ENCODE measurements at places on chromosomes 3 and 15.

- no peak for DNase-seq
Observed at GRCh38 chr3:71300951-71301393, 282.6 kb downstream of the FOXP1 start.

GRCh38 chr3:123993818-123994217 is 1.9 kb upstream of the ROPN1 start:
- no peak for DNase-seq

DNA sequence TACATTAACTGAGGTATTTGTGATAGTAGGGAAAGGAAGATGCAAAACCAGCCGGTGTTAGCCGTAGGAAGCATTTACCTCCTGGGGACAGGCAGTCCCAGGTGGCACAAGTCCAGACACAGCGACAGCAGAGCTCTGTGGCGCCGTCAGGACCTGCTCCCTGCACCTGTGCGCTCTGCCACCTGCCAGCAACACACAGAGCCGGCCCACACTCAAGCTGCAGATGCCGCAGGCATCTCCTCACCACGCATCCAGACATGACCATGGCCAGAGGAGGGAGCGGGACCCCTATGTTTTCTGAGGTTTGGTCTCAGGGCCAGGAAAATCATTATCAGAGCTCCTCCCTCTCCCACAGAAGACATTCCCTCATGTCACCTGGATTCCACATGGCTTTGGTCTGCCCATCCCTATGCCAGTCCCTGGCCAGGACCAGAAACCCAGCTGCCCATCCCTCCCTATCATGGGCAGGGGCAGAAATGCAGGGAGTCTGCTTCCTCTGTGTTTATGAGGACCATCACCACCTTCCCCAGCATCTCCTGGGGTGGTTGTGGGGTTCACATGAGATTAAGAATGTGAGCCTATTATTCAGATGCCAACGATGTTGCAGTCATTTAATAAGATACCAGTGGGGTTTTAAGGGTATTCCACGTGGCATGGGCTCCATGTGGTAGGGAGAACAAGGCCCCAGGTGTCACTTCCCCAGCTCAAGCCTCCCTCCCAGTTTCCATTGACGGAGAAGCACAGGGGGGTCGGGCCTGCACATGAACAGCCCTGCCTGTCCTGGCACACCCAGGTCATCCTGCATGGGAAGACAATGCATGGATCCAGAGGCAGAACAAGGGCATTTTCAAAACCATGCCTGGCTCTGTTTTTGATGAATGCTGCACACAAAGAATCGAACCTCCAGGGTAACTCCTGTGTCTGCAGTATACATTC is 251.1 kb downstream of the OCA2 start:
- no peak for DNase-seq

DNA sequence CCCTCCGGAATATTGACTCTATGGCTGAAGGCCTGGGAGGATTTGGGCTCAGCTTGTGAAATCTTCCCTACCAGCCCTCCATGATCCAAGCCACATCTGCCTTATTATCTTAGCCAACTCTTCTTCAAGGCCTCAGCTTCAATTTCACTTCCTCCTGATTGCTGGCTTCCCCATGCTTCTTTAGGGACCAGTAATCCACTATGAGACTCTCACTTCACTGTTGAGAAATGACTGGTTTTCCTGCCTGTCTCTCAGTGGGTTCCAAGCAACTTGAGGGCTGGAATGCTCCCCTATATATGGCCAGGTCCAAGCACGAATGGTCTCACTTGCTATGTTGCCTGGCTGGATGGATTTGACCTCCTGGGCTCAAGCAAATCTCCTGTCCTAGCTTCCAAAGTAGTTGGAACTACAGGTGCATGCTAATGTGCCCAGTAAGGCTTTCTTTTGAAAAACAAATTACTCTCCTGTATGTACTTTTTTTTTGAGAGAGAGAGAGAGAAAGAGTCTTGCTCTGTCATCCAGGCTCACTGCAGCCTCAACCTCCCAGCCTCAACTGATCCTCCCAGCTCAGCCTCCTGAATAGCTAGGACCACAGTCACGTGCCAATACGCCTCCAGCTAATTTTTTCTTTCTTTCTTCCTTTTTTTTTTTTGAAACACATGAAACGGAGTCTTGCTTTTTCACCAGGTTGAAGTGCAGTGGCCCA is 7.9 kb upstream of the PIK3CB start:
- no peak for DNase-seq

GRCh38 chr3:159482994-159483367 is 505.7 kb upstream of the IL12A start:
- no peak for DNase-seq

Measured in omental fat pad (tissue), 4 donors.